ENCODE measurements at places on chromosomes 11 and 22.
A peak's percentile ranks its signal among the peaks of the same experiment; 100 is the strongest.

DNA sequence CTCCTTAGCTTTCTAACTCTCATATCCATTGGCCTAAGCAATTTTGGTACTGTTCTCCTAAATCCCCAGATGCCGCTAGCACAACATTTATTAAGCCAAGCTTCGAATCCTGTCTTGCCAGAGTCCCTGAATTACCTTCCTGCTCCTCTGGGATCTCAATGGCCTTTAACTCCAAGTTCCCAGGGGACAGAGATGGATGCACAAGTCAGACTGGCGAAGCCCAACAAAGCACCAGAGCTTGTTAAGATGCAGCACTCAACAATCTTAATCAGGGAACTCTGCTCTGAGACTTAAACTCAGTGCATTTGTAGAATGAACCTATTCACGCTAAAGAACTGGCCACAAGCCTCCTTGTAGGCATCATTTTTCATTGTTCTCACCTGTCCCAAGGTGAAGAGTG is 9.4 kb downstream of the GALNT18 start:
- DNase-seq = no peak

DNA sequence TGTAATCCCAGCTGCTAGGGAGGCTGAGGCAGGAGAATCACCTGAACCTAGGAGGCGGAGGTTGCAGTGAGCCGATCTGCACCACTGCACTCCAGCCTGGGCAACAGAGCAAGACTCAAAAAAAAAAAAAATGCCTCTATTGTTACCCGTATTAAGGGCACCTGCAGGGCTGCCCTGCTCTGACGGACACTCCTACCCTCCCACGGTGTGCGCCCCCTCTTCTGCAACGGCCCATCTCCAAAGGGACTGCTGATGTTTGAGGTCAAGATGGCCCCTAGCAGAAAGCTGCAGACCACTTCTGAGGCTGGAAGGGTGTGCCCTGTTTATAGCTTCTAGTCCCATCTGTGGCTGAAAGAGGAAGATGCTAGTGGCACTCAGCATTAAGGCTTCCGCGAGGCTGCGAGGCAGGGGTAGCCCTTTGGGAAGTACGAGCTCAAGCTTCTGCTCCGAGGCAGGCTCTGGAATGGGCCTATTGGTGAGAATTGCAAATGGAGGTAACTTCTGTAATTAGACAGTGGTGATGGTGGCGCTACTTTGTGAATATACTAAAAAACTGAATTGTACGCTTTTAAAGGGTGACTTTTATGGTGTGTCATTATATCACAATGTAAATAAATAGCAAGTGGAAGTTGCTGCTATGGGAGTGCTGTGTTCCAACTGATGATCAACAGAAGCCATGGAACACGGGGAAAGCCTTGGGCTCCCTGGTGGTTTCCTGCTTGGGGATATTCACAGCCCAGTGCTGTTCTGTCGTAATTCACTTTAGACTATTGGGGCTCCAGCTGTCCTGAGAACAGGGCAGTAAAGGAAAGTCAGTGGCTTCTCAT is 24.3 kb downstream of the ARFGAP2 start:
- DNase-seq = no peak

DNA sequence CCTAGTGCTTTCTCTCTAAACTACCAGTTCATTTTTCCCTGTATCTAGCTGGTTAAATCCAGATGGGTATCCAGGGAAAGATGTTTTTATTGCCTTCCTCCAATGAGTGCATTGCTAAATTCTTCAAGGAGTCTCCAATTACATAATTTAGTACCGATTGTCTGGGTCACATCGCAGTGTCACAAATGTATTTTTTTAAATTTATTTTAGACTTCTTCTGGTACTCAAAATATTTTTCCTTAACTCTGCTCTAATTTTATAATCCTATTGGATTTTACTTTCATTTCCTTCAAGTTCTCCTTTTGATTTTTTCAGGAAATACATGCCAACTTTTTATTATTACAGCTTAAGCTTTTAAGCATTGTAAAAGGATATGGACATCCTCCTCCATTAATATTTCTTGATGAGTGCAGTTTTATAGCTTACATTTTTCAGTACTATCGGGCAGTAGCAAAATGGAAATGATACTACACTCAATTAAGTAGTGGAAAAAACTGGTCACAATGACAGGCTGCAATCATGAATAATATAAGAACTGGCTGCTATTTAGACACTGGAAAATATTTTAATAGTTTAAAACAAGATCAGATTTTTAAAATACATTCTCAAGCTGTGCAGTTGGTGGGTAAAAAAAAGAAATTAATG is 20.3 kb downstream of the BBOX1 start:
- DNase-seq = no peak

GRCh38 chr22:29703569-29704195 is 16.1 kb upstream of the CABP7 start:
- DNase-seq = no peak

DNA sequence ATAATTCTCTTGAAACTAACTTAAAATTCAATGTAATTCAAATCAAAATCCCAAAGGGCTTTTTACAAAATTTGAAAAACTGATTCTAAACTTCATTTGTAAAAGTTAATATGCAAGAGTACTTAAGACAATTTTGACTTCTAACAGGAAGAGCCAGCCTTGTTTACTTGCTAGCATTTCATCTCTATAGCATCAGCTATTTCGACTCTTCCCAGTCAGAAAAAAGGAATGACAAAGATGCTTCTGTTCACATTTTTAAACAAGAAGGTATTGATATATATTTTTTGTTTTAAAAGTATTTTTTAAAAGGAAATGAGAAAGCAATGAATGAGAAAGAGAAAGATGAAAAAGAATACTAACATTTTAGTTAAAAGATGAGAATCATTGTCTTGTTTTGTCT is 16.4 kb downstream of the SLN start:
- DNase-seq = no peak

- DNase-seq = no peak
These were observed 50.7 kb downstream of the TP53I11 start for GRCh38 chr11:44899959-44900358.

DNA sequence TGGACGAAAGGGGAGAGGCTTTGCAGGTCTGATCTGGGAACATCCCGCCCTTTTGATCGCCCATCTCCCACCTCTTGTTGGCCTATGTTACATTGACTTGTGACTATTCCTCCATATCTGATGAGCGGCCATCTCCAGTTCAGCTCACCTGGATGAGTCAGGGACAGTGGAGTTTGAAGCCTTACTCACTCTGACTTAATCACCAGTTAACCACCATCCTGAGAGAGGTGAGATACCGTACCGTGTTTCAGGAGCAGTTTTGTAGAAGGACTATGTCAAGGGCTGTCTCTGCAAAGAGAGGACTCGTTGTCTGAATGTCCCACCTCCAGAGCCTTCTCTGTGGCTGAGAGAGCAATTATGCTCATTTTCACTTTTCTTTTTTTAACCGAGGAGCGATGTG is 771.7 kb downstream of the NTM start:
- no peak for DNase-seq

DNA sequence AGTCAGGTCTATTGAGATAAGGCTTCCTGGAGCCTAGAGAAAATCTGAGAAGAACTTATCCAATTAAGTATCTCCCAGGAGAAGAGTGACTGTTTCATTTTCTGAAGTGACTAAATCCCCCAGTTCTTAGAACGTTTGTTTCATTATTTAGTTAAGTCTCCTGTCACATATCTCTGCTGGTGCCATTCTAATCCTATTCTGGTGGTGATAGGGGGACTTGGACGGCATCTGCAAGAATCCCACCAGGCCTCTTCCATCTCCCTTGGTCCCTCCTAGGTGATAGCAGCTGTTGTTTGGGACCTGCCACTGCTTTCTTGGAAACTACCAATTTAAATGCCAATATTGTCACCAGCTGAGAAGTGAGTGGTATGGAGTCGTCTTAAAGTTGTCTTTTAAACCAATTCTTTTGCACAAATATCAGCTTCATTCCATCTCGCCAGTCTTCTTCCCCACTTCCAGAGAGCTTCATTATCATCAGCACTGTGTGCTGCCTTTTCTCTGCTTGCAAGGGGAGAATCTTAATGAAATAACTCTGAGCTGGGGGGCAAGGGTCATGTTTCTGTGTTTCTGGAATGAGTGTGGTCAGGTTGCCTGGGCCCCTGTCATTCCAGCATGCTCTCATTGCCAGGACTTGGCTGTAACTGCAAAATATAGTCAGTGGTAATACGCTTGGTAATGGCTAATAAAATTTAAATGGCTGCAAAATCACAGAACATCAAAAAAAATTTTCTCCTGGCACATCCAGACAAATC is 104.8 kb downstream of the LDLRAD3 start:
- no peak for DNase-seq

- DNase-seq = no peak
These were observed 34.9 kb upstream of the NFRKB start for GRCh38 chr11:129930296-129930695.

DNA sequence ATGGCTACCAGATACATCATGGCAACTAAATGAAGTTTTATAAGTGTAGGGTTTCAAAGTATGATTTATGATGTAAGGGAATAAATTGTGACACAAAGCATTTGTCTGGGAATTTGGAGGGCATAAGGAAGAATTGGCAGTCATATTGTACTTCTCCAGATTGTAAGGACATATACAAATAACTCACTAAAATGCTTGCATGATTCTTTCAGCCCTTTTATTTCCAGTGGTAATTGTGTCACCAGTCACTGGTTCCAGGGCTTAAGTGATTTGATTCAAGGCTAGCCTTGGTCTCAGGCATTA is 299.4 kb upstream of the ANO5 start:
- no peak for DNase-seq

- DNase-seq = no peak
These were observed 20.2 kb upstream of the SEPTIN5 start for GRCh38 chr22:19693981-19694670.

DNA sequence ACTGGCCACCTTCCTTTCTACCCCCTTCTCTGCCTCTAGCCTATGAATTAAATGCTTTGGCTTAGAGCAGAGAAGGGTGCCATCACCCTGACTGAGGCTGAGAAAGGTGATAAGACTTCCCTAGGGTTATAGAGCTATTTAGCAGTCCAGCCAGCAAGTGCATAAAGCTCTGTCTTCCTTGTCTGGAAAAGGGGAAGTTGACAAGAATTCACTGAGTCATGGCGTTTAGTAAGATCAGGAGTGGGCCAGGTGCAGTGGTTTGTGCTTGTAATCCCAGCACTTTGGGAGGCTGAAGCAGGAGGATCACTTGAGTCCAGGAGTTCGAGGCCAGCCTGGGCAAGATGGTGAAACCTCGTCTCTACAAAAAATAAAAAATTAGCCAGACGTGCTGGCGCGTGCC is 63.1 kb downstream of the LHFPL7 start:
- no peak for DNase-seq

- peak; percentile 71 for DNase-seq
These were observed 47.5 kb upstream of the TCF20 start for GRCh38 chr22:42317691-42318547.

- DNase-seq = peak; percentile 38
These were observed 54.9 kb downstream of the CD82 start for GRCh38 chr11:44620328-44620725.

GRCh38 chr11:15594607-15595006 is 479.9 kb downstream of the INSC start:
- no peak for DNase-seq

DNA sequence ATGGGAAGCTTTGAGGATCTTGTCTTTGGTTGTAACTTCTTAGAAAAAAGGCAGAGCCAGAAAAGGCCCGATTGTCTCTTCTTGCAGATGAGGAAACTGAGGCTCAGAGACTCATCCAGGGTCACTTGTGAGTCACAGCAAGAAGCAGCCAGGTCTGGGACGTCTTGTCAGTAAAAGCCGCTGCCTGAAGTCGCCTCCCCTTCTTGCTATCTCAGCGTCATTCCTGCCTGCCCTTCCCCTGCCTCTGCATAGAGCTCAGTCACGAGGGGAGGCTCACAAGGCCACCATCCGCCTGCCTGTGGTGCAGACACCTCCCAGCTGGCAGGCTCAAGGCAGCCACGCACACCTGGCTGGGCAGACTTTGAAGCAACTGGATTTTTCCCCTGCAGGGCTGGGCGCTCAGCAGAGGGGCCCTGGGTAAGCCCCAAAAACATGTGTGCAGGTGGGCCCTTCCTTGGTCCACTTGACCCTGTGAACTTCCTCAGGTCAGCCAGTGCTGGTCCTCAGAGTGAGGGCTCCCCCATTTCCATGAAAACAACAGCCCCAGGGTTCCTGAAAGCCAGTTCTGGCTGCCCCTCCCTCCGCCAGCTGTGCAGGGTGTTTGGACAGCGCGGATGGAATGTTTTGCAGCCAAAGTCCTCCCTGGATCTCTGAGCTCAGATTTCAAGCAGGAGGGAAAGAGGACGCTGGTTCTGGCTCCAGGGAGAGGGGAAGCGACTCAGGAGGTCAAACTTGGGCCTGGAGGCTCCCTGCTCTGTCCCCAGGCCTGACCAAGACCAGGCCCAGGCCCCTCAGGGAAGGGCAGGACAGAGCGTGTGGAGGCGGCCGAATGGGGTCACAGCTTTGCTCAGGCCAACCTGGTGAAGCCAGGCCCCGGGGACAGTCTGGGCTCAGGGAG is 6.0 kb upstream of the RAB3IL1 start:
- peak; percentile 72 for DNase-seq

- no peak for DNase-seq
These were observed 67.1 kb upstream of the TSPAN18 start for GRCh38 chr11:44659641-44660040.

DNA sequence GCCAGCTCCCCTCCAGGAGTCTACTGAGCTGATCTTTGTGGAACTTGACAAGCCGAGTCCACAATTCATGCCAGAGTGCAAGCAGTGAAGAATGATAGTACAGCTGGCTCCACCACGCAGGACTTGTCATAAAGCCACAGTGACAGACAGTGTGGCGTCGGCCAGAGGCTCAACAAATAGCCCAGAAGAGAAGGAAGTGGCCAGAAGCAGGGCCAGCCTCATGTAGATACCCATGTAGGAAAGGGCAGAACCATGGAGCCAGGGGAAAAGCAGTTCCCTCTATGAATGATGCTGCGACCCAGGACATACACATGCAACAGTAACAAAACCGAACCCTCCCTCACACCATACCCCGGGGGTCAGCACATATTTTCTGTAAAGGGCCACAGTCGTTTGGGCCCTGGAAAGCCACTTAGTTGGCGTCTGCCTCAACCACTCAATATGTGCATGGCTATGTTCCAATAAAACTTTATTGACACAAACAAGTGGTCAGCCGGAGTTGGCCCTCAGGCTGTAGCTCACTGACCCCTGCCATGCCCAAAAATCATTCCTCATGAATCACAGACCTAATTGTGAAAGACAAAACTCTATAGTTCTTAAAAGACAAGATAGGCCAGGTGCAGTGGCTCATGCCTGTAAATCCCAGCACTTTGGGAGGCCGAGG is 161.4 kb downstream of the BRD1 start:
- DNase-seq = no peak

GRCh38 chr11:122213171-122213570 is 97.2 kb upstream of the BLID start:
- DNase-seq = no peak

DNA sequence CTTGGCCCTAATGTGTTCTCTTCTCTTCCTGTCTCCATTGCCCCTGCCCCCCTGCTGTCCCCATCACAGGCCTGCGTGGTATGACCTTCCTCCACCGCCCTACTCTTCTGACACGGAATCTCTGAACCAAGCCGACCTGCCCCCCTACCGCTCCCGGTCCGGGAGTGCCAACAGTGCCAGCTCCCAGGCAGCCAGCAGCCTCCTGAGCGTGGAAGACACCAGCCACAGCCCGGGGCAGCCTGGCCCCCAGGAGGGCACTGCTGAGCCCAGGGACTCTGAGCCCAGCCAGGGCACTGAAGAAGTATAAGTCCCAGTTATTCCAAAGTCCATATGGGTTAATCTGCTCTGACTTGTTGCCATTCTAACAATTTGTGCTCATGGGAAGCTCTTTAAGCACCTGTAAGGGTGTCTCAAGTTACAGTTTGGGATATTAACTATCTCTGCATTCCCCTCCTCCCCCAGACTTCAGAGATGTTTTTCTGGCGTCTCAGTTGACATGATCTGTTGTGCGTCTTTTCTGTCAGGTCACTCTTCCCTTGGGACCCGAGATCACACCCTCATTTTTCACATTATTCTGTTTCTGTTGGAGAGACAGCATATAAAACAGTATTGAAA is 60.0 kb downstream of the COMMD9 start:
- no peak for DNase-seq
